ENCODE measurements at places on chromosomes 16 and 17. TPM values are rescaled to one million over a fixed set of nuclear protein-coding genes. Genes with fewer than 3 reads are reported as not detected.

DNA sequence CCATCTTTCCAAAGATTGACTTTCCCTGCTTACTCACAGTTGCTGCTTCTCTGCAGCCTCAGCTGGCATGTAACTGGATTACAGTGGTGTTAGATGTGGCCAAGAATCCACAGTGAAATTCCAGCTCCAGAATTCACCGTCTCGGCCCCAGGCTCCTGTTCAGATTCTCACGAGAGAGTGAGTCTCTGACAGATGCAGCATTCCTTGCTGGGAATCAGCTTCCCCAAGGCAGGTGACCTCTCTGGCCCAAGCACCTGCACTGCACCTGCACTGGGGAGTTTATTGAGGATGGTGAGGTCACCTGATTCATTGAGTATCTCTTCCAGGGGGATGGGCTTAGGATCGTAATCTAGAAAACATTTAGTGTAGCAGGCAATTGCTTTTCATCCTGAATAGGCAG, 600.5 kb upstream of the RBFOX1 start:
- H3K27me3 ChIP-seq: no peaks in the 10 kb centered on the region
- H3K27ac ChIP-seq: no peak overlapping the region
- H3K4me3 ChIP-seq: no peak overlapping the region
- no peaks in the 10 kb centered on the region for H3K4me1 ChIP-seq
- H3K36me3 ChIP-seq: no peaks in the 10 kb centered on the region

- no peak overlapping the region for H3K4me3 ChIP-seq
- peaks cover 14% of the 10 kb centered on the region for H3K4me1 ChIP-seq
- peak; percentile 17 for DNase-seq
- peaks cover 4% of the 10 kb centered on the region for H3K36me3 ChIP-seq
These were observed 20.4 kb upstream of the ADAM11 start for GRCh38 chr17:44738214-44738906.

- H3K36me3 ChIP-seq: no peaks in the 10 kb centered on the region
- no peak overlapping the region for H3K27ac ChIP-seq
- peaks cover 7% of the 10 kb centered on the region for H3K4me1 ChIP-seq
- H3K4me3 ChIP-seq: no peak overlapping the region
- H3K27me3 ChIP-seq: no peaks in the 10 kb centered on the region
- no peak for DNase-seq
These were observed 36.8 kb downstream of the SOCS1 start for GRCh38 chr16:11219178-11219577.

DNA sequence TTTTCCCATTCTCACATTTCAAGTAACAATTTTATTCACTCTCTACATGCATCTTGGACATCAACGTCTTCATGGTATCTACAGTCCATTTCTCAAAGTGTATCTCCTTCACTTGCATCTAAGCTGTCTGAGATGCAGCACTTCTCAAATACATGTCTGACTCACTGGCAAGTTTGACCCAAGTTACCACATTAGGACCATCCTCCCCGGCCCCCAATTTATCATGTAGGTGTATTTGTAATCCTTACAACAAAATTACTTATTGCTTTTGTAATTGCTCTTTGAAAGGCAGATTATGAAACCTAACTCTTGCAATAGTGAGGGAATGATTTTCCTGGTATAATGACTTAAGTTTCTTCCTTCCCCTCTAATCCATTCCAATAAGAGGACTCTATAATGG, 28.9 kb upstream of the ULK2 start:
- H3K27ac ChIP-seq: no peak overlapping the region
- peaks cover 5% of the 10 kb centered on the region for H3K36me3 ChIP-seq
- DNase-seq: no peak
- no peak overlapping the region for H3K4me3 ChIP-seq
- H3K4me1 ChIP-seq: no peaks in the 10 kb centered on the region

- H3K4me1 ChIP-seq: peaks cover 20% of the 10 kb centered on the region
- H3K36me3 ChIP-seq: no peaks in the 10 kb centered on the region
- no peaks in the 10 kb centered on the region for H3K27me3 ChIP-seq
- no peak overlapping the region for H3K4me3 ChIP-seq
These were observed 49.9 kb downstream of the XYLT1 start for GRCh38 chr16:17420816-17421215.

DNA sequence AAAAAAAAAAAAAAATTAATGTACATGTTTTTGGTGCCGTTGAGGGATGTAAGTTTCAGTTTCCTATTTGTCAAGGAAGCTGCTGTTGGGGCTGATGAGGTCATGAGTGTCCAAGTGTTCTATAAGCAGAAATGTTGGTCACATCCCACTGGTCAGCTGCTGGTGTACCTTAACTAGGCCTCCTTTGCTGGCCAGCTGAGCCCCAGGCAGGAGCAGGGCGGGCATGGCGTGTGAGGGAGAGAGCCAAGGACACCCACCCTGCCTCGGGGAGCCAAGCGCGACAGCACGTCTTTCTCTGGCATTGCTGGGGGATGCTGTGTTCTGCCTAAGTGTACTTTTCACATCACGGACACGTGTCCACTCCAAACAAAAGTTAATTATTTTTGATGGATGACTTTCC, 108.1 kb upstream of the CDC42EP4 start:
- H3K27ac ChIP-seq: no peak overlapping the region
- H3K4me1 ChIP-seq: no peaks in the 10 kb centered on the region
- H3K4me3 ChIP-seq: no peak overlapping the region
- no peaks in the 10 kb centered on the region for H3K36me3 ChIP-seq

DNA sequence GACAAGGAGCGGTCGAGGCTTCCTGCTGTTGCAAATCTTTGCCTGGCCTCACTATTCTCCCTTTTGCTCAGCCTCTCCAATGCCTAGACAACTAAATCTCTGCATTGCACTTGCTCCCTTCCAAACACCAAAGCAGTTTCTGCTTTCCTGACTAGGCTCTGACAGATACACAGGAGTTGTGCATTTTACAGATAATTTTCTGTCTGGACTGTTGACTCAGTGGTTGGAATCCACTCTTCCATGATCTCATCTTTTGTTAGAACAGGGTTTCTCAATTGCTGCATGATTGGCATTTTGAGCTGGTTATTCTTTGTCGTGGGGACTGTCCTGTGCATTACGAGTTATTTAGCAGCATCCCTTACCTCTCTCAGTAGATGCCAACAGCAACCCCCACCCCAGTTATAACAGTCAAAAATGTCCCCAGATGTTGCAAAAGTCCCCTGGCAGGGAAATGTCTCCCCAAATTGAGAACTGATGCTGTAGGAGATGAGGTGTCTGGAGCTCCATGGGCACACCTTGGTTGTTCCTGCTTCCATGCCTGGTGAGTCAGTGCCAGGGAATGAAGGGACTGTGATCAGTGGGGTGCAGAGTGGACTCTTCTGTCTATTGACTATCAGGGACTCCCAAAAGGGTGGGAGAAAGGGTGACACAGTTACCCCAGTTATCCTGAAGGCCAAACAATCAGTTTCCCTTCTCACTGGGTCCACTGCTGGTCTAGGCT, 557.4 kb upstream of the PSMD7 start:
- no peak overlapping the region for H3K27ac ChIP-seq
- H3K27me3 ChIP-seq: no peaks in the 10 kb centered on the region
- H3K4me1 ChIP-seq: no peaks in the 10 kb centered on the region

GRCh38 chr17:50638966-50639713, 4.5 kb downstream of the ABCC3 start:
- H3K27ac ChIP-seq: no peak overlapping the region
- H3K27me3 ChIP-seq: no peaks in the 10 kb centered on the region
- H3K4me3 ChIP-seq: no peak overlapping the region
- H3K36me3 ChIP-seq: no peaks in the 10 kb centered on the region

GRCh38 chr17:47315451-47316266, 8.1 kb upstream of the EFCAB13 start:
- no peak overlapping the region for H3K27ac ChIP-seq
- no peak overlapping the region for H3K4me3 ChIP-seq
- H3K4me1 ChIP-seq: no peaks in the 10 kb centered on the region
- no peaks in the 10 kb centered on the region for H3K36me3 ChIP-seq
- peak; percentile 48 for DNase-seq
- no peaks in the 10 kb centered on the region for H3K27me3 ChIP-seq

GRCh38 chr16:63530208-63530607, 1494.0 kb upstream of the CDH8 start:
- no peaks in the 10 kb centered on the region for H3K4me1 ChIP-seq
- H3K4me3 ChIP-seq: no peak overlapping the region
- H3K27me3 ChIP-seq: no peaks in the 10 kb centered on the region
- DNase-seq: no peak
- H3K27ac ChIP-seq: no peak overlapping the region
- H3K36me3 ChIP-seq: no peaks in the 10 kb centered on the region

DNA sequence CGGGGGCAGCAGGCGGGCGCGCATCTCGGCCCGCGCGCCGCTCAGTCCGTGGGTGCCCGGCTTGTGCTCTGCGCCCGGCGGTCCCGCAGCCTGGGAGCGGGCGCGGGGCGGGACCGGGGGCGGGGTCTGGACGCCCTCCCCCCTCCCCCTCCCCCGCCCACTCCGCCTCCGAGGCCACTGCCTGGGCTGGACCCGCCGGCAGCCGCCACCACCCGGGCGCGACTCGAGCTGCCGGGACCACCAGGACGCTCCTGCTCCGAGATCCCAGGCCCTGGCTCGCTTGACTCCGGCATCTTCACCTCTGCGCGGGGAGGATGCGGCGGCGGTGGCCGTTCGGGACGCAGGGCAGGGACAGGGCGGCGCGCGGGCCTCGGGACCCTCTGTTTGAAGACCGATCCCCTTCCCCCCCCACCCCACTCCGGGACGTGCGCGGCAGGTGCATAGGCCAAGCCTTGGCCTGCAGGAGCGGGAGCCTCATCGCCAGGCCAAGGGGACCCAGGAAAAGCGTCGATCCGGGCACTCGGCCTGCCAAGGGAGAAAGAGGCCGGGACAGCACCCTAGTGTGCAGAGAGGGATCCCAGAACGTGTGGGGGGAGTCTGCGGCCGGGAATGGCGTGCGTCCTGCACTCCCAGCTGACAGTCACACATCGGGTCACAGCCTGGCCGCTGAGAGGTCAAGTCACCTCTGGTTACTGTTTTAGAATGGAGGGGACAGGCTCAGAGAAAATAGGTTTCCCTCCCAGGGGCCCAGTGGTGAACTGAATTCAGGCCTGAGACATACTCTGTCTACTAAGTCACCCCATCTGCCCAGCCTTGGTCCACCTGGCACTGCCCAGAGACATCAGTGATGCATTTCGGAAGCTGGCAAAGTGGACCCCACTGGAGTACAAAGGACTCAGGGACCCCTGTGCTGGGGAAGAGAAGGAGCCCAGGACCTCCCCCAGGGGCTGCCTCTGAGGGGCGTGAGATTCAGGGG, at the start of gene HS3ST6:
Gene HS3ST6, minus strand, starts transcription at position 65 of the 976 bp plus-strand sequence. CDS start 92 bp downstream, outside the sequence.
- DNase-seq: no peak
- H3K27ac ChIP-seq: no peak within 1 kb of the TSS
- no peaks in the 10 kb centered on the region for H3K36me3 ChIP-seq
- peaks cover 6% of the 10 kb centered on the region for H3K27me3 ChIP-seq

- H3K36me3 ChIP-seq: no peaks in the 10 kb centered on the region
- H3K4me3 ChIP-seq: no peak overlapping the region
- no peak for DNase-seq
These were observed 113.5 kb downstream of the NPIPB5 start for GRCh38 chr16:22624038-22624799.

DNA sequence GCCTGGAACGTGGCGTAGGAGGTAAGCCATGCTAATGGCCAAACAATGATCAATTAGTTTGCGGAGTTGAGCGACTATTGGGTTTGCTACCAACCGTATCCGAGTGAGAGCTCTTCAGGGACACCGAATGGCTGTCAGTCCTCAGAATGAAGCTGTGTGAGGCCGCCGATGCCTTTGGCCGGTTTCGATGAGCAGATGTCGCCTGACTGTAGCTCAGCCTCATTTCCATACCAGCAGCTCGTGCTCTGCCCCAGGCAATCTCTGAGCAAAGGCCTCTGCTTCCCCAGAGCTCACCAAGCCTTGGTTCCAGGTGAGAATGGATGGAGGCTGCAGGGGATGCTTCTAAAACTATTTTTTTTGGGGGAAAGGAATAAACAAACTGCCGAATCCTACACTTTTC, 111.7 kb upstream of the HS3ST4 start:
- H3K27me3 ChIP-seq: no peaks in the 10 kb centered on the region
- no peak overlapping the region for H3K4me3 ChIP-seq
- DNase-seq: no peak
- H3K4me1 ChIP-seq: no peaks in the 10 kb centered on the region

- no peak overlapping the region for H3K27ac ChIP-seq
- no peaks in the 10 kb centered on the region for H3K4me1 ChIP-seq
- H3K27me3 ChIP-seq: no peaks in the 10 kb centered on the region
- no peak overlapping the region for H3K4me3 ChIP-seq
- H3K36me3 ChIP-seq: peaks cover 32% of the 10 kb centered on the region
These were observed 23.4 kb downstream of the ADAT1 start for GRCh38 chr16:75599452-75600277.

- no peak for DNase-seq
- no peak overlapping the region for H3K4me3 ChIP-seq
- no peak overlapping the region for H3K27ac ChIP-seq
- H3K27me3 ChIP-seq: no peaks in the 10 kb centered on the region
- H3K36me3 ChIP-seq: no peaks in the 10 kb centered on the region
- H3K4me1 ChIP-seq: no peaks in the 10 kb centered on the region
These were observed 22.9 kb upstream of the CDH13 start for GRCh38 chr16:82603784-82604411.

DNA sequence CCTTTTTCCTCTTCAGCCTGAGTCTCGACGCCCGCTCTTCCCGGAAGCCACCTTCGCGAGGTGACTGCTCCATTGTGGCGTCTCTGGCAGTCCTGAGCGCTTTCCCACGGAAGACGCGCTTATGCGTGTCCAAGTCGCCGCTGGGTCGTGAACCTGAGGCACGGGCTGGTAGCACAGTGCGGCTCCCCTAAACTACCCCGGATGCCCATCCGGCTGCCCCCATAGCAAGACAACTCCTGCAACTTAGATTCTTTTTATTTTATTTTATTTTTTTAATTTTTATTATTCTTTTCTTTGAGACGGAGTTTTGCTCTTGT, 2.1 kb upstream of the ESRP2 start:
- no peaks in the 10 kb centered on the region for H3K36me3 ChIP-seq
- no peak for DNase-seq
- H3K27ac ChIP-seq: no peak overlapping the region

DNA sequence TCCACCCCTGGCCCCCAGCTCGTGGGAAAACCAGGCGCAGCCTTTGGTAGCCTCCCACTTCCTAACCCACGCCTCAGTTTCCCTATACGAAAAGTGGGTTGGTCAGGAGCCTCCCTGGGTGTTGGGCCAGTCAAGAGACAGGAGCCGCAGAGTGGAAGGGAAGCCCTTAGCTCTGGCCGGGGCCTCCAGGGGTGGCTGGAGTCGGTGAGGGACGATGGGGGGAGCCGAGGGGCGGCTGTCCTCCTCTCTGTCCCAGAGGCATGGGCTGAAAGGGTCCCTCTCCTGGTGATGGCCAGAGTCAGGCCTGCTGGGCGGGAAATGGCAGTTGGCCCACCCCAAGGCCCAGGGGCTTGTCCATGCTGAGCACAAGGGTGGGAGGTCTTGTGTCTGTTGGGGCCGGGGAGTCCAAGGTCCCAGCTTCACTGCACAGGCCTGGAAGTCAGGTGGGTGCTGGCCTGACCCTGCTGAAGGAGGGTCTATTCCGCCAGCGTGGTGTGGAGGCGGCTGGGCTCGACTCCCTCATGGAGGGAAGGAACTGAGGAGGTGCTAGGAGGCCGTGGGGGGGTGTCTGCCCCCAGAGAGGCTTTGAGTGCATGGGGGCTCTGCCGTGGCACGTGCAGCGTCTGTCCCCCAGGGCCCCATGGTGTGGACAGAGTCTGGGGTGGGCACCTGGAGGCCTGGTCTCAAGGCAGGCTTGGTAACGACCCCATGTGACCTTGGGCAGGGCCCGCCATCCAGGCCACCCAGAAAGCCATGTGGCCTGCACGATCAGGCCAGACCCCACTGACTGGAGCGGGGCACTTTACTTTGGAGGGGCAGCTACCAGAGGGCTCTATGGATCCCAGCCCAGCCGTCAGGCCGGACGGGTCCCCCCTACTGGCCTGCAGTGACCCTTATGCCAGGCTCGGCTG, 1.1 kb downstream of the SLC16A3 start:
- peak overlapping the region; percentile 61 for H3K27ac ChIP-seq
- no peaks in the 10 kb centered on the region for H3K27me3 ChIP-seq

RHOT2 gene
- 132 TPM for polyA plus RNA-seq

GALR2 gene
- polyA plus RNA-seq: 0.63 TPM

FOXC2 gene
- polyA plus RNA-seq: not detected

HEATR9 gene
- polyA plus RNA-seq: not detected

NTN3 gene
- not detected for polyA plus RNA-seq

DNAJC7 gene
- 103 TPM for polyA plus RNA-seq

GRAPL gene
- 2.8 TPM for polyA plus RNA-seq

Data from GM12878 (cell line).